ENCODE measurements at places on chromosomes 12 and 14. TPM values are rescaled to one million over a fixed set of nuclear protein-coding genes. Genes with fewer than 3 reads are reported as not detected.

The PPM1A gene
- total RNA-seq = 111 TPM

GRCh38 chr12:70543444-70543843 is 93.8 kb downstream of the PTPRB start:
- no peak for DNase-seq

GRCh38 chr12:5138256-5138655 is 94.6 kb downstream of the KCNA5 start:
- DNase-seq = no peak

GRCh38 chr12:4243091-4243490 is 30.5 kb upstream of the CCND2 start:
- DNase-seq = no peak

DNA sequence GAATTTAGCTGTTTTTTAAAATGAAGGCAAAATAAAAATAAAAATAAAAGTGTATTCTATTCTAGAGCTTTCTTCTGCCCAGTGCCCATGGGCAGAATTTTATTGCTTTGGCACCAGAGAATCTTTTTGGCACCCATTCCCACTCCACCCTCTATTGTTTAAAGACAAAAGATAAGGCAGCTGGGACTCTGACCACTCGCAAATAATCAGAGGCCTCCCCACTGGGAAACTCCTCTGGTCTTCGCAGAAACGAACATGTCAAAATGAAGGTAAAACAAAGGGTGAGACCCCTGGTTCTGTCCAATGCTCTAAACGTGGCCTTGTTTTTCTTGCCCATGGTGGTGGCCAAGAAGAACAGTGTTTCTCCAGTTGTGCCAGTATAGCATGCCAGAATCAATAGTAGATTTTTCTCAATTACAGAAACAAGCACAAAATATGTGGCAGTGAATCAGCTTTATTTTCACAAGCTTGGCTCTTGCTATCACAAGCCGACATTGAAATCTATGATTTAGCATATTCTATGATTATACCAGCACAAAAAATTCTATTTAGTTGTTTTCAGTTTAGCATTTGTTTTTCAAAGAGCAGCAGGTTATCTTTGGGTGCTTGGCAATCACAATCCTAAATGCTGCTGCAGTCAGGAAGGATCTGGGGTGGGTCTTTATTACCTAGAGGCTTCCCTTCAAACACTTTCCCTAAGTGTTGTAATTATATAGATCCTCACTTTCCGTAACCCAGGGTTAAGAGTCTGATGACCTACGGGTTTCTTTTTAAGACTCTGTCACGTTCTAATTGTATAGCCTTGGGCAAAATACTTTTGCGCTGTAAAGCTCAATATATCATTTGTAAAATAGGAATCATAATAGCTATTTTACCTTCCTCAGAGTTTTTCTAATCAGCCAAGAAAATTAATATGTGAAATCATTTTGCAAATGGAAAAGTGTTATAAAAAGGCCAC is 50.5 kb downstream of the KITLG start:
- DNase-seq = no peak
